Cortex of kidney (tissue), 1 donor: ENCODE measurements at places on chromosomes 6 and 20.

- no peak for DNase-seq
Observed at GRCh38 chr20:9506280-9506821, 8.0 kb upstream of the LAMP5 start.

GRCh38 chr6:33418690-33419291 is 884 bp upstream of the CUTA start:
- DNase-seq, result no peak

- DNase-seq, result no peak
Observed at GRCh38 chr6:156279261-156279969, 497.8 kb upstream of the ARID1B start.

DNA sequence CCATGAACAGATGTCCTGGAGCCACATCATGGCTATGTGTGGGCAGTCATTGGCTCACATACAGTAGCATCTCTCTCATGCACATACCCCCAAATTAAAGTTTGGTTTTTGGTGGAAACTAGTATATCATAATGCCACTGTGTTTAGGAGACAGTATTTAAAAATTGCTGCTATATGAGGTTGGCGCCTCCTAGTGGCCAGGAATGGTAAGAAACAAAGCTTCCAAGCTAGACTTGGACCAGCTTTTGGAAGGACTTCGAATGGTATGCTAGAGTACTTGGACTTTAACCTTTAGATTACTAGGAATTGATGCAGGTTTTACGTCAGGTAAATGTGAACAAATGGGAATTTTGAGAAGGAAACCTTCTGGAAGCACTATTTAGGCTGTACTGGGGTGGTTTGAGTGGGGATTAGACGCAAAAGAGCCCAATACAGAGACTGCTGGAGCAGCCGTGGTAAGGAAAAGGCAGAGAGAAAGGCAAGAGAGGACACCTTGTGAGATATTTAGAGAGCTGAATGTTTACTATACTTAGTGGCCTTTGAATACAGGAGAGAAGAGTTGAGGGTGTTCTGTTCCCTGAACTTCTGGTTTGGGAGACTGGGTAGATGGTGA is 23.8 kb downstream of the PRSS35 start:
- DNase-seq, result no peak

DNA sequence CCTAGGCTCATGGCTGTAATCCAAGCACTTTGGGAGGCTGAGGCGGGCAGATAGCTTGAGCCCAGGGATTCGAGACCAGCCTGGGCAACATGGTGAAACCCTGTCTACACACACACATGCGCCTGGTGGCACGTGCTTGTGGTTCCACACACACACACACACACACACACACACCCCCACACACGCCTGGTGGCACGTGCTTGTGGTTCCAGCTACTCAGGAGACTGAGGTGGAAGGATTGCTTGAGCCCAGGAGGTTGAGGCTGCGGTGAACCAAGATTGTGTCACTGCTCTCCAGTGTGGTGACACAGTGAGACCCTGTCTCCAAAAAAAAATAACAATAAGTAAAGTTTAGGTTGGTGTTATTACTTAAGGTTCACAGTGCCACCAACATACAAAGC is 165.8 kb downstream of the ZFAND3 start:
- no peak for DNase-seq

DNA sequence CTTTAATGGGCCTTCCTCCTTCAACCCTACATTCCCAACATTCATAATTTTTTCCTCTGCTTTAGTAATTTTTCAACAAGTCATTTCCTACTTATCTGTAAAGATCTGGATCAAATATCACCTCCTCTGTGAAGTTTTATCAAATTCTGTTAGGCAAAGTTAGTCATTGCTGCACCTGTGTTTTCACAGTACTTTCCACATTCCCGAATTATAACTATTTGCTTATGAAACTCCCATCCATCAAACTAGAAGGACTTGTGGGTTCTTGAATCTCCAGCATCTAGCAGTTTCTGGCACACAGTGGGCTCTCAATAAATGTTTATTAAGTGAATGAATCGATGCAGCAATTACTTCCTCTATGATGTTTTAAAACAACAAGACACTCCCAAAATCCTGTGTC is 257.6 kb downstream of the HDGFL1 start:
- no peak for DNase-seq

GRCh38 chr6:30135757-30136156 is at the start of gene TRIM40:
Gene TRIM40, plus strand, starts transcription at chr6:30136140. Its CDS starts 897 bp downstream, at chr6:30137037.
- no peak for DNase-seq

DNA sequence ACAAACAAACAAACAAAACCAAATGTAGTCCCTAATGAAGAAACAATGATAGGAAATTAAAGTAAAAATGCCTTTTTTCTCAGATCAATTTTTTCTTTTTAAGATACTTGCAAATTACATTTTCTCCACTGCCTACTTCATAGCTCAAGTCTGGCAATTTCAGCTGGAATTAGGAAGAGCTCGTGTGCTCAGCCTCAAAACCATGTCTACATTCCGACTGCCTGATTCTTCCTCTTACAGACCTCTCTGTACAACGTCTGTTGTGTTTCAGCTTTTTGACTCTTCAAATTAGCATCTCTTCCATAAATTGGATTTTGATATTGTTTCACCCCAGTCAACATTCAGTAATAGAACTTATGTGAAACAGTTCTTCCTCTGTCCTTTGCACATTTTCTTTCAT is 9.3 kb upstream of the EDN1 start:
- no peak for DNase-seq

DNA sequence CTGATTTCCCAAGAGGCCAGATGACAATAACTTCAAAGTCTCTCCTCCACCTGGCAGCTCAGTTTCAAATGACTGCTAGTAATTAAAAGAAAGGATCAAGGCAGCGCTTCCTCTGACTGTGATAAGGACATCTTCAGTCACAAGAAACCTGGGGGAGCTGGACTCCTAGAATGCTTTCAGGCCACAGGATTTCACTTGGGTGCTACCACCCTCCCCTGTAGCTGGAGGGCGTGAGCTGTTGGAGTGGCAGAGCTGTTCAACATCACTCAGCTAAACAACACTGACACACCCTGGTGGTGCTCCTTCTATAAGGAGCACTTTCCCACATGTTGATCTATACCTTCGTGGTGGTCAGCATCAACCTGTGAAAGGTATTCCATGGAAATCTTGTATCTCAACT is 2.2 kb upstream of the CNR1 start:
- no peak for DNase-seq

- no peak for DNase-seq
Observed at GRCh38 chr6:87281426-87281825, 41.0 kb upstream of the SMIM8 start.

DNA sequence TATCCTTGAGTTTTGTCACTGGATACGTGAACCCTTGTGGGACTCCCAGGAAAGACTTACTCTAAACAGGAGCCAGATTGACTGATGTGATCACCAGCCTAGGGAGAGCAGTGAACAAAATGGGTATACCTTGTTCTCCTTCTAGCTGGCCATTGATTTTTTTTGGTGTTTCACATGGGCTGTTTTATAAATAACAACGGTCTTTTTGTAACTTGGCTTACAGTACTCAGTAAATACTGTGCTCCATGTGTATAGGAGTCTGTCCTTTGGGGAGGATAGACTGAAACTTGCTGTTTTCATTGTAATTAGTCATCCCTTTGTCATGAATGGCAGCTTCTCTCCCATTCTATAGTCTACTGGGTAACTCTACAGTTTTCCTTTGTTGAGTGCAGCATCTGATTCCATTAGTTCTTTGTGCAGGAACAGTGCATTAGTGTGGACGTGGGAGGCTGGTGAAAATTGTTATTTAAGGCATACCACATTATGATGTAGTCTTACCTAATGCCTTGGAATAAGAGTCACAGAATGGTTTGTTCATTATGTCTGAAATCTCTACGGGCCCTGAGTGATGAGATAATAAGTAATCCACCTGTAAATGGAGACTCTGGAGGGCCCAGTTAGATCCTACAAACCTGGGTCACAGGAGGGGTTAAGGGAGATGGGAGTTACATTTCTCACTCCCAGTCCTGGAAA is 89.5 kb downstream of the TIAM2 start:
- no peak for DNase-seq
